Stimulated activated naive CD4-positive, alpha-beta T cell treated with Interleukin-2 at 50 U/mL for 16 hours (primary cell): ENCODE measurements at places on chromosomes 2 and 18.

- no peak for DNase-seq
These were observed 12.8 kb downstream of the NOSTRIN start for GRCh38 chr2:168814939-168815907.

- DNase-seq, result no peak
These were observed 83.9 kb downstream of the UBR3 start for GRCh38 chr2:169911119-169911518.

- no peak for DNase-seq
These were observed 382.4 kb upstream of the SMIM21 start for GRCh38 chr18:75809926-75810255.

GRCh38 chr2:24515335-24515734 lies 24.3 kb downstream of the NCOA1 start:
- DNase-seq, result no peak

- DNase-seq, result no peak
These were observed 493.7 kb upstream of the HS6ST1 start for GRCh38 chr2:128812183-128812940.

DNA sequence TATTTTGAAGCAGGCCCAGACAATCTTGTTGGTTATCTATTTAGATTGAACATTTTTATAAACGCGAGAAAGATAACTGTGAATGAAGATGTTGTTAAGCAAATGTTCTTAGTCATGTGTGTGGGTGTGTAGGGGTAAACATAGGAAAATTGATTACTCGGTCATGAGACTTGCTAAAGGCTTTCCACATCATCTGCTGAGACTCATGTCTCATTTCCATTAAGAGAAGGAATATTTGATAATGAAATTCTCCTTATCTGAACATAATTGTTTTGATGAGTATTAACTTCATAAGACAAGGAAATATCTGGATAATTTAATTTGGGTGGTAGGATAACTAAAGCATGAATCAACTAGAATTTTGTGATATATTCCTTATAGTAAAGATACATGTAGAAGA lies 19.7 kb downstream of the CCDC102B start:
- DNase-seq, result no peak
